Sigmoid colon (tissue), 7 donors: ENCODE measurements at places on chromosomes 5 and 9. TPM values are rescaled to one million over a fixed set of nuclear protein-coding genes. Genes with fewer than 3 reads are reported as not detected.
A peak's percentile ranks its signal among the peaks of the same experiment; 100 is the strongest.

DNA sequence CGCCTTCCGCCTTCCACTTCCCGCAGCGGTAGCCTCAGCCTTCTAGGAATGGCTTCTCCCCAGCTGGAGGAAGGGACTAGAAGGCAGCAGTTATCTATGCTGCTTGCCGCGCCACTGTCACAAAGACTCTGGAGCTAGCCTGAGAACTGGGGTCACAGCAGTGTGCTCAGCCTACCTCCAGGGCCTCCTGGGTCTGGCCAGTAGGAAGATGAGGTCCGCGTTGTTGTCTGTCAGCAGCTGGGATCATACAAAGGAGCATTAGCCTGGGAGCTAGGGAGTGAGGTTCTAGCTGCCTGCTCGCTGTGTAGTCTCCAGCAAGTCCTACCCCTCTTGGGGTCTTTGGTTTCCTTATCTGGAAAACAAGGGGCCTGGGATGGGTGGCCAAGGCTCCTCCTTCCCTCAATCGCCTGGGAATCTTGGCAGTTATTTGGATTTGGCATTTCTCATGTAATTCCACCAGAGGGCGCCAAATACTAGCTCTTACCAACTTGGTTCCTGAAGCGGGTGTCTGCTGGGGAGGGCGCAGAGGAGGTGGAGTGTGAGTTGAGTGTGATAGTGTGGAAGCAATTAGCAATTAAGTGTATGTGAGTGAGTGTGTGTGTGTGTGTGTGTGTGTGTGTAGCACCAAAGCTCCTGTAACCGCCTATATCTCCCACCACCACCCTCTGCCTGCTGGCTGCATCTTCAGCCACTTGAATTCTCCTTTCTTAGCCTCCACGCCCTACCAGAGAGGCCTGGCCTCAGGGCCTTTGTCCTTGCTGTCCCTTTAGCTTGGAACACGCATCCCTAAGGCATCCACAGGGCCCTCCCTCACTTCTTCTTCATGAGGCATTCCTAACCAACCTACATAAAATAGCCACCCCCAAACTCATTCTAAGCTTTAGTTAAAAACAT is 97.1 kb downstream of the ENTREP1 start:
- peak; percentile 77 for DNase-seq
- no peaks in the 10 kb centered on the region for H3K36me3 ChIP-seq
- H3K27me3 ChIP-seq, result no peaks in the 10 kb centered on the region
- no peaks in the 10 kb centered on the region for H3K4me1 ChIP-seq
- no peak overlapping the region for H3K4me3 ChIP-seq

DNA sequence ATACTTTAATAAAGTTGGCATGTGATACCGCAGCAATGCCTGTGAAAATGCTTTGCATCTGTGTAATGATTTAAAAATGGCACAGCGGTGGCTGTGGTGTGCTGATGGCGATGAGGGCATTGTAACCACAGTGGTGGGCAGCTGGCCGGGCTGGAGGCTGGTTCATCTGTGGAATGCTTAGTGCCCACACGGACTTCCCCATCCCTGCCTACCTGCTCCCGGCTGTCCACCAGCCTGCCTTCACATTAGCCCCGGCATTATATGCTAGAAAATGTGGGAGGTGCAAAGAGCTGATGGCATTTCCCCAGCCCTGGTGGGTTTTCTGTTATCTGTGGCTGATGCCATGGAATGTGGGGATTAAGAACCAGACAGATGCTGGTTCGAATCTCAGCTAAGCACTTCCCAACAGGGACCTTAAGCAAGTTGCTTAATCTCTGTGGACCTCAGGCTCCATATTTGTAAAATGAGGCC is 2.9 kb upstream of the NDST1 start:
- no peaks in the 10 kb centered on the region for H3K27me3 ChIP-seq
- H3K4me3 ChIP-seq, result no peak overlapping the region
- no peaks in the 10 kb centered on the region for H3K36me3 ChIP-seq
- H3K27ac ChIP-seq, result peak overlapping the region; percentile 59

Gene NR2F1
- 16.3 TPM for total RNA-seq

Gene CCNO
- not detected for total RNA-seq

Gene MYOZ3
- total RNA-seq, result 0.55 TPM

DNA sequence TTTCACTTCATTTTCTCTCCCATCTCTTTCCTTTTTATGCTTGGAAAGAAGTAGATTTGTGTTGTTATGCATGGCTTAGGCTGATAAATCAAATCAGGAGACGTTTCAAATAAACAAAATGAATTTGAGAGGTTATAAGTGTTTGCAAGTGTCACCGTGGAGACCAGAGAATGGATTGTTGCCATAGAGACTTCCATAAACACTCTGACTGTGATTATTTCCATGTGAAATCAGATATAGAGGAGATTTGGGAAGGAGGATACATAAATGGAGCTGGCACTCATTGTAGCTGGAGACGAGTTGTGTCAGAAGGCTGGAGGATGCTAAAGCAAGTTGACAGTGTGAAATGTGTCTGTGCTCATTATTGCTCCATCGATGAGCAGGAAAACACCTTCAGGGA is 84.2 kb upstream of the PCSK1 start:
- no peaks in the 10 kb centered on the region for H3K4me1 ChIP-seq
- H3K27me3 ChIP-seq, result no peaks in the 10 kb centered on the region
- no peaks in the 10 kb centered on the region for H3K36me3 ChIP-seq
- DNase-seq, result no peak
